ENCODE measurements at places on chromosomes 1 and 21.

DNA sequence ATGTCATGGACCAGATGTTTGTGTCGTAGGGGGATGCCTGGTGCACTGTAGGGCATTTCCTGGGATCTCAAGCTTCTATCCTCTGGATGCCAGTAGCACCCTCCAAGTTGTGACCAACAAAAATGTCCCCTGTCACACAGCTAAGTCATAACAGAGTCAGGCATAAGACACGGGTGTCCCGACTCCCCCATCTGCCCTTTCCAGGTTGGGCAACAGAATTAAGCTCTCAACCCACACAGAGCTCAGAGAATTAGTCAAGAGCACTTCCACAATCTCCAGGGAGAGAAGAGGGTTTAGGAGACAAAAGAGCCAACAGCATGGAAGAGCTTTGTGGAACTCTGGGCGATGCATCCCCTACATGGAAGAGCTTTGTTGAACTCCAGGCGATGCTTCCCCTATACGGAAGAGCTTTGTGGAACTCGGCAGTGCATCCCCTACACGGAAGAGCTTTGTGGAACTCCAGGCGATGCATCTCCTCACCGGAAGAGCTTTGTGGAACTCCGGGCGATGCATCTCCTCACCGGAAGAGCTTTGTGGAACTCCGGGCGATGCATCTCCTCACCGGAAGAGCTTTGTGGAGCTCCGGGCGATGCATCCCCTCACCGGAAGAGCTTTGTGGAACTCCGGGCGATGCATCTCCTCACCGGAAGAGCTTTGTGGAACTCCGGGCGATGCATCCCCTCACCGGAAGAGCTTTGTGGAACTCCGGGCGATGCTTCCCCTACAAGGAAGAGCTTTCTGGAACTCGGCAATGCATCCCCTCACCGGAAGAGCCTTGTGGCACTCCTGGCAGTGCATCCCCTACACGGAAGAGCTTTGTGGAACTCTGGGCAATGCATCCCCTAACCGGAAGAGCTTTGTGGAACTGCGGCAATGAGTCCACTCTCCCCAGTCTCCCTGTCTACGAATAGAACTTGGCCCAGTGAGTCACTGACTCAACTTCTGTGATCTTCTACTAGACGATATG lies 422.7 kb downstream of the KIF26B start:
- DNase-seq, result no peak

- no peak for DNase-seq
These were observed 30.3 kb downstream of the SMIM12 start for GRCh38 chr1:34829250-34829649.

GRCh38 chr1:203291201-203292096 lies 13.9 kb upstream of the BTG2 start:
- no peak for DNase-seq

DNA sequence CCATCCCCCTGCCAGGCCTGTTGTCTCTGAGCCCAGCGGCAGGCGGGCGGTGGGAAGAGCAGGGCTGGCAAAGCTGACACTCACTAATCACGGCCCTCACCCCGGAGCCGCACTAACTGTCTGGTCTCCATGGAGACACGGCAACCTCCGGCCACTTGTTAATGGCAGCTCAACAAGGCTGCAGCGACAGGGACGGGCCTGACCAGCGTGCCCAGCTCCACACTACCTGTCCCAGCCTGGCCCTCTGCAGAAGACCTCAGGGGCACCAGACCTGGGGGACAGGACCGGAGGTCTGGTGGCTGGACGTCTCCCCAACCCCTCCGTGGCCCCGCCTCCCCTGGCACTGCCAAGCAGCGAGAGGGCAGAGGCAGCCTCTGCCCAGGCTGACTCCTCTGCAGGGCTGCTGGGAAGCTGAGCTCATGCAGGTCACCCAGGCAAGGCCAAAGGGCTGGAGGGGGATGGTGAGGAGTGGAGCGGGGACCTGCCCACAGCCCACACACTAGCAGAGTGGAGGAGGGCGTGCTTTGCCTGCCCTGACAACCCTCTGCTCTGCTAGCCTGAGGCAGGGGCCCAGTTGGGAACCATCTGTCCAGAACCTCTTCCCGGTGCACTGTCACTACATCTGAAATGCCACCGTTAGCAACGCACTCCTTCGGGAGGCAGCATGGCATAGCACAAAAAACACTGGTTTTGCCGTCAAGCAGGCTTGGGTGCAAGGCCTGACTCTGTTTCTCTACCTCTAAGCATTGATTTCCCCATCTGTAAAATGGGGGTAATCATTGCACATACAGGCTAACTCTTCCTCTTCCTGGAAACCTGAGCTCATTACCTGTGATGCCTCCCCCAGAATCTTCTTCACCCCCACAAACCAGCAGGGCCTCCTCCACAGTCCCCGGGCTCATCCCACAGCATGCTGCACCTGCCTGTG lies 29.6 kb upstream of the WASF2 start:
- DNase-seq, result no peak

DNA sequence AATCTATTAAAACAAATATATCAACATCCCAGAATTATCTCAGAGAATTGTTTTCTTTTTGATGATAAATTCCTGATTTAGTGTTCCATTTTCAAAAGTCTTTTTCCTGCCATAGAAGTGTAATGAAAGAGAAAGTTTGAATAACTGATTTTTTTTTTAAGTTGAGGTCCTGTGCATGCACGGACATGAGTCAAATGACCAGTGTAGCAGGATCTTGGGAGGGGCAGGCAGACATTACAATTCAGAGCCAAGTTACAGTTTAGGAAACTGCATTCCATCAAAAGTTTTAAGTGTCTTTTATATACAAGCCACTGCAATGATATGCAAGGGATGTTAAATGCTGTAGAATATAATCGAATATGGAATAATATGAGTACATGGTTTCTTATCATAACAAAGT lies 227.5 kb downstream of the HMCN1 start:
- DNase-seq, result no peak

DNA sequence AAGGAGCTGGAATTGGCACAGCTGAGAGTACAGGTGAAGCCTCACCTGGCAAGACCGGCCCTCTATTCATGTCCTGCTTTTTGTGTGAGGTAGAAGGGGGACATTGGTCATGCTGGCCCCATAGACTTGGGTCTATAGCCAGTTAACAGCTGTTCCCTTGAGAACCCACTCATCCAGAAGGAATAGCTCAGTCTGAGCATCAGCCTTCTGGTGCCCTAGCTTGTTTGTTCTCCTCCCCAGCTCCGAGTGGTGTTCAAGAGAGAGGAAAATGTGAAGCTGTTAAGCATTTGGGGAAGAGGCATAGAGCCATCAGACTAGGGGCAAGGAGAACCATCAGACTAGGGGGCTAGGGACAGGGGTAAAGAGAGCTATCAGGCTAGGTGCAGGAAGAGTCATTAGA lies 290.9 kb downstream of the SIPA1L2 start:
- no peak for DNase-seq

DNA sequence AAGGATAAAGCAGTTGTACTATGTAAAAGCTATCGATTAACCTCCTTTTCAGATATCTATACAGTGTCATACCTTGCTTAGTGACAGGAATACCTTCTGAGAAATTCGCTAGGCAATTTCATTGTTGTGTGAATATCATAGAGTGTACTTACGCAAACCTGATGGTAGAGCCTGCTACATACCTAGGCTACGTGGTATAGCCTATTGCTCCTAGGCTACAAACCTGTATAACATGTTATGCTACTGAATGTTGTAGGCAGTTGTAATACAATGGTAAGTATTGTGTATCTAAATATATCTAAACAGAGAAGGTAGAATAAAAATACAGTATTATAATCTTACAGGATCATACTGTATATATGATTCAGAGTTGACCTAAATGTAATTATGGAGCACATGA lies 26.5 kb downstream of the FLVCR1 start:
- no peak for DNase-seq

DNA sequence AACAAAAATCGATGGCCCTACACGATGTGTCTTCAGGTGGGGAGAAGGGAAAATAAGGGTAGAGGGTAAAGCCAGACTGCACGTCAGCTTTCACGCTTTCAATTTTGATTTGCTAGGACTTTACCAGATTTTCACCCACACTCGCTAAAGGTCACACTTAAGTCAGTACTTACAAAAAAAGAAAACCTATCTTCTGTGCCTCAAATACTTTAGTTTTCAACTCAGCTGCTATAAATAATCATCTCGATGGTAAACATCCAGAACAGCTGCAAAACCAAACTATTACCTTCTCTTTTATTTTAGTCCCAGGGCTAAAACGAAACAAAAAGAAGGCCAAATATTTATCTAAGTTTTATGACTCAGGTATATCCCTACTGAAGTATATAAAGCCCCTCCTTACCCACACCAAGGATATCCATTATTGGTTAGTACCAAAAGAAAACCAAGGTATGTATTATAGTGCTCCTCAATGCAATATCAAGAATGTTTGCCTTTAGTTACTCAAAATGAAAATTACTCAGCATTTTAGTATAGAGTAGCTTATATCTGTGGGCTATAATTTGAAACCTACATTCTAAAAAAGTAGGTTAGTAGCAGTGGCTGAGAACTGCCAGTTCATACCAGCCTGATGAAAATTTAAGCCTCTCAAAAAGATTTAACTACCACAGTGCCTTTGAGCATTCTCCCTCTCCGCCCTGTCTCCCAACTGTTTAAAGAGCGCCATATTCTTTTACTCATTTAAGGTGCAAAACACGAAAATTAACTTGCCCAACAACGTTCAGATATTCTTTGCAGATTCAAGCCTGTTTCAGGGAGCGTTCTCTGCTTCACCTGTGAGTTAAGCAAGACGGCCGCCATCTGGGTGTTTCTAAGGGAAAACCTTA lies 1.5 kb downstream of the CSDE1 start:
- no peak for DNase-seq

DNA sequence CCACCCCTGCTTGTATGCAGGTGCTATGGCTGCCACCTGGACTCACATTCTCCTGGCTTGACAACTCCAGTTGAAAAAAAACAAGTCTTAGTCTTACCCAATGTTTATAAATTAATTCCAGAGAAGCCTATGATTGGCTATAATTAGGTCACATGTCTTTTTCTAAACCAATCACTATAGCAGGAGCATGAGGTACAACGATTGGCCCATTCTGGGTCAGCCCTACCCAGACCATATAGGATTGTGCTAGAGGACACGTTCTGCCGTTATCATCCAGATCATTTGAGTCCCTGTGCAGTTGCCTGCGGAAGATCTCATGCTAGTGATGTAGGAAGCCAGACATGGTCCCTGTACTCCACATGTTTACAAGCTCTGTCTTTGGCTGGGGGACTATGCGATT lies 41.9 kb upstream of the PARP1 start:
- no peak for DNase-seq

DNA sequence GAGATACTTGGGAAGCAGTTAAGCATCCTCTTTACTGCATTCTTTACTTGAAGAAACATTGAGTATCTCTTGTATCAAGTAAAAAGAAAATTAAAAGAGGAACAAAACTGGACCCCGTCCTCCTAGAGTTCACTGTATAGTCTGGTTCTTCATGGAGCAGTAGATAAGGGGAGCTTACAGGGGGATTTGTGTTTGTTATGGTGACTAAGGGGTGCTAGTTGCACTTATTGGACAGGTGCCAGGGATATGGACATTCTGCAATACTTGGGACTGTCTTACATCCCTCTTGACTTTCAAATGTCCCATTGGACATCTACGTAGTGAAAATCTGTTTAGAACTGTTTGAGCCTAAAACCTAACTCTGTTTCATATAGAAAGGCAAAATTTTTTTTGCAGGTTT lies 67.2 kb downstream of the ALG14 start:
- no peak for DNase-seq

DNA sequence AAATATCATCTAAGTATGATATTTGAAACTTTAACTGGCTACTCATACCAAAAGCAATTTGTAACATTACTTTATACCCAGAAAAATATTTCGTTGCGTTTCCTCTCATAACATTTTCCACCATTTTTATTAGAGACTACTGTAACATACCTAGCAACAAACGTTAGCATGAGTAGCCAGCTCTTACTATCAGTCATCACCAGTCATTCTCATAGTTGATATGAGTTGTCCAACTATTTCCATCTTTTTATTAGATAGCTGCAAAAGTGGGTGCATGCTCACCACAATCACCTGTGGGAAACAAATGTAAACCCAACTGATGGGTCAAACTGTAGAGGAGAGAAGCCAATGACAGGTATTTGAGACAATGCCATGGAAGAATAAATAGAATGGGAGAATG lies 114.6 kb downstream of the AKT3 start:
- no peak for DNase-seq

DNA sequence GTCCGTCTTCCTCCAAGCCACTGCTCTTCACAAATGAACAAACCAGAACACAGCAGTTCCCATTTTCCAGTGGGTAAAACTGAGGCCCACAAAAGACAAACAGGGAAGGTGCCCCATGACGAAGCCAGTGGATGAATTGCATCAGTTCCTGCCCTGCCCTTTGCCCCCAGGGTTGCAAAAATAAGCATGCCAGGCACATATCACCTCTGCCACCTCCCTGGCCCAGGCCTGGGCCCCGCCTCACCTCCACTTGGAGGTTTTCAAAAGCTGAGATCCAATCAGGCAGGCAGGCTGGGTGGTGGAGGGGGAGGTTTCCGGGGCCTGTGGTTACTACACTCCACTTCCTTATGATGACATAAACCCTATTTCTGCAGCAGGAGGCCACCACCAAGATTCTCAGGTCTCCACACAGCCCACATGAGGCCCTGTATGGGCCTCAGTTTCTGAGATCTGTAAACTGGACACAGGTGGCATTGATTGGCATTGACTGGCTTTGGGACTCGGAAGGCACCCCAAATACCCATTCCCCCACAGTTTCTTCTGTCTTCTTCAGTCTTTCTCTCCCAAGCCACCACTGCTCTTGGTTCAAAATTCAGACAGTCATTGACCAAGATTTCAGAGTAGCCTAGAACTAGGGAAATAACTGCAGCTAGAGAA lies 4.1 kb downstream of the KIF21B start:
- no peak for DNase-seq

DNA sequence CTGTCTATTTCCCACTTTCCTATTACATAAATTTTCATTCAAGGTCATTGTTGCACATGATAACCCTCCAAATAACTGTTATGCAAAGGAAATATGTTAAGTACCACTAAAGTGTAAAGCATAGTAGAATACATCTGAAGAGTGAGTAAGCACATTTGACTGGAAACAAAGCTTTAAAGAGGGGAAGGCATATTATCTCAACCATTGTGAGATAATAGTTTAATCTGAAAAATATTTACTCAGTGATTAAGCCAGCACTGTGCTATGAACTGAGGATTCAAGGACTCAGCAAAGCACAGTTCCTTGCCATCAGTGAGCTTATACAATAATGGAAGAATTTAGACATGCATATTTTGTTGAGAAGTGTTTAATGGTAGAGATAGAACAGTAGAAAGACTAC lies 127.4 kb downstream of the HMCN1 start:
- no peak for DNase-seq

DNA sequence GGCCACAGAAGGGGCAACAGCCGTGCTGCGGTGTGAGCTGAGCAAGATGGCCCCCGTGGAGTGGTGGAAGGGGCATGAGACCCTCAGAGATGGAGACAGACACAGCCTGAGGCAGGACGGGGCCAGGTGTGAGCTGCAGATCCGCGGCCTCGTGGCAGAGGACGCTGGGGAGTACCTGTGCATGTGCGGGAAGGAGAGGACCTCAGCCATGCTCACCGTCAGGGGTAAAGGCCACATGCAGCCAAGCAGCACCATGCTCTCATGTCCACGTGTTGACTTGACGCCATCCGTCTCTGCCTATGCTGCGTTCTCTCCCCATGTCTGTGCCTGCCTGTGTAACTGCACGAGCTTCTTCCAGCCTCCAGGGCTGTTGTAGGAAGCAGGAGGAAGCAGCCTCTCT lies 85.5 kb downstream of the OBSCN start:
- no peak for DNase-seq

GRCh38 chr1:157403203-157403602 lies 149.1 kb downstream of the FCRL5 start:
- no peak for DNase-seq

- no peak for DNase-seq
These were observed 9.1 kb upstream of the LUZP1 start for GRCh38 chr1:23177438-23178380.

GRCh38 chr1:222136869-222137268 lies 395.0 kb upstream of the DUSP10 start:
- no peak for DNase-seq

Data from AG04449 (cell line).